Activated T-helper 2 cell treated with anti-CD3 and anti-CD28 coated beads, Interferon-gamma antibody, Interleukin-2, Interleukin-4, amounts not matched to agents 10 μg/mL and 5 μg/mL and 100 μg/mL, durations not matched to agents 14 hours and 24 hours and 36 hours (primary cell): ENCODE measurements at places on chromosomes 12 and 14.

DNA sequence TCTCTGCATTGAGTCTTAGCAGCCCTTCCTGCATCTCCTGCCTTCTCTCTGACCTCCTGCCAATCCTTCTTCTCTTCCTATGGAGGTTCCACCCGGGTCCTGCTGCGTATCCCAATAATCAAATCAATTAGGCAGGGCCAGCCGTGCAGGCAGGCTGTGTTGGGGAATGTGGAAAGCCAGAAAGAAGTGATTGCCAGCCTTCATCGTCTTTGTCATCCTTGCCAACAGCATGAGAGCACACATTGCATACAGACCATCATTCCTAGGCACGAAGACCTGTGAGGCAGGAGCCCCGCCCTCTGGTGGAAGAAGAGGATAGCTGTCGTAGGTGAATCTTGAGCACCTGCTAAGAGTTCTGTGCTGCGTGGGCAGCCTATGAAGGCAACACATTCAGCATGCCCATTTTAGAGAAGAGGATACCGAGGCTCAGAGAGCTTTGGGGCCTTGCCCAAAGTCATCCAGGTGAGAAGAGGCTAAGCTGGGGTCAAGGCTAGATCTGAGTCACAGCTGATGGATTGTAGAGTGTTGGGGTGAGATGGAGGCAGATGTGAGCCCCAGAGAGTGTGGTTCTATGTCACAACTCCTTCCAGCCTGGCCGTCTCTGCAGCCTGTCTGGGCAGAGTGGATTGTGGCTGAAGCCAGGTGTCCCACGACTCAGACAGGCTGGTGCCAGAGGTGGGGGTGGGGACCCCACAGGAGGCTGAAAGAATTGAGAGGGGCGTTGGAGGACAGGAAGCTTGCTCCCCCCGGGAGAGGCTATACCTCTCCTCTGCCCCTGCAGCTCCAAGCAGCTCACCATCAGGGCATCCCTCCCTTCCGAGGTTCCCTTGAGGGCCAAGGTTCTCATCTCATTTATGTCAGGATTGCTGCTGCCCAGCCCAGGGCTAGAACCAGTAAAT is 12.7 kb downstream of the C14orf132 start:
- DNase-seq = no peak

GRCh38 chr12:3041558-3042164 is 35.5 kb upstream of the TSPAN9 start:
- DNase-seq = peak; percentile 41

DNA sequence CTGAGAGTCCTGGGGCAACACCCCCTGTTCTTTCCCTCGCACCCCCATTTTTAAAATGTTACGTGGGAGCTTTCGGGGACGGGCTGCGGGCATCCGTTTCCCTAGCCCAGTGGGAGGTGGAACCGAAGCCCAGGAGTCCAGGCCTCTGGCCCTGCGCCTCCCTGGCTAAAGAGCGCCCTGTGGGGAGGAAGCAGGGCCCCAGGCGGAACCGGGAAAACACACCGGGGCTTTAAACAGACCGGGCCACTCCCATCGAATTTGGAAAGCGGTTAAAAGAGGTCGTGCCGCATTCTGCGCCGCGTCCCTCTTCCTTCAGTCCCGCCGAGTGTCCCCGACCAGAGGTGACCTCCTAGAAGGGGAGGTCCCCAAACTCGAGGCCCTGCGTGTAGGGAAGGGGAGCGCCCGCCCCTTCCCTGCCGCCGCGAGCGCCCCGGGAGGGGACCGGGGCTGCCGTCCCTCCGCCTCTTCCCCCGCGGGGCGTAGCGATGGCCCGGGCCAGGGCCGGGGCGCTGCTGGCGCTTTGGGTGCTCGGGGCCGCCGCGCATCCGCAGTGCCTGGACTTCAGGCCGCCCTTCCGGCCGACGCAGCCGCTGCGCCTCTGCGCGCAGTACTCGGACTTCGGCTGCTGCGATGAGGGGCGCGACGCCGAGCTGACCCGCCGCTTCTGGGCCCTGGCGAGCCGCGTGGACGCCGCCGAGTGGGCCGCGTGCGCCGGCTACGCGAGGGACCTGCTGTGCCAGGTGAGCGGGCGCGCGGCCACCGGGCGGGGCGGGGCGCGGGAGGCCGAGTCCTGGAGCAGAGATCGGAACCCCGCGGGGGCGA is at the start of gene HHIPL1:
Gene HHIPL1, plus strand, starts transcription at position 407 of the 822 bp plus-strand sequence. Its CDS starts 79 bp downstream, at position 486.
- no peak for DNase-seq

GRCh38 chr14:58887931-58888330 is 250.2 kb downstream of the DACT1 start:
- no peak for DNase-seq

DNA sequence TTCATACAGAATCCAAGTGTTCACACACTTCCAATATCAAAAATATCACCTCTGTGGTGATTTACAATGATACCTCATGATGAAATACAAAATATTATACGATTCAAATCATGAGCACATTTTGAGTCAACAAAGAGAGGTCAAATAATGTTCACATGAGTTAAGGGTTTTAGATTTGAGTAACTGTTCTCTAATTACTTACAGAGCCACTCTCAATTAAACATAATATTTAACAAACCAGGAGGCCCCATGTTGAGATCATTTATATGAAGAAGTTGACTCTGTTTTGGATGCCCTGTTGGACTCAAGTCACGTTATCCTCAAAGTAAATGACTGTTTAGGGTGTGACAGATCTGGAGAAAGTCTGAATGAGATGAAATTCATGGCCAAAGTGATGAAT is 53.5 kb downstream of the NUAK1 start:
- no peak for DNase-seq

DNA sequence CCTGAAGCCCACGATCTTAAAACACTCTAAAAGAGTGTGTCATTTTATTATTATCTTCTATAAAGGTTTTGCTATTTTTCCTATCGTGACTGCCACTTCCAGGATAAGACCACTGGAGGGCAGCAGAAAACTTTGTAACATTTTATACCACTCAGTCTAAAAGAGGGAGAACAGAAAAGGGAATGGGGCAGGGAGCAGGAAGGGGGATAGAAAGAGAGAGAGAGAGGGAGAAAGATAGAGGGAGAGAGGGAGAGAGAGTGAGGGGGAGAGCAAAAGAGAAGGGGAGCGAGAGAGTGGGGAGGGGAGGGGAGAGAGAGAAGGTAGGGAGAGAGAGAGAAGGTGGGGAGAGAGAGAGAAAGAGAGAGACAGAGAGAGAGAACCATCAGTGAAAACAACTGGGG is 2.0 kb upstream of the ART4 start:
- no peak for DNase-seq

DNA sequence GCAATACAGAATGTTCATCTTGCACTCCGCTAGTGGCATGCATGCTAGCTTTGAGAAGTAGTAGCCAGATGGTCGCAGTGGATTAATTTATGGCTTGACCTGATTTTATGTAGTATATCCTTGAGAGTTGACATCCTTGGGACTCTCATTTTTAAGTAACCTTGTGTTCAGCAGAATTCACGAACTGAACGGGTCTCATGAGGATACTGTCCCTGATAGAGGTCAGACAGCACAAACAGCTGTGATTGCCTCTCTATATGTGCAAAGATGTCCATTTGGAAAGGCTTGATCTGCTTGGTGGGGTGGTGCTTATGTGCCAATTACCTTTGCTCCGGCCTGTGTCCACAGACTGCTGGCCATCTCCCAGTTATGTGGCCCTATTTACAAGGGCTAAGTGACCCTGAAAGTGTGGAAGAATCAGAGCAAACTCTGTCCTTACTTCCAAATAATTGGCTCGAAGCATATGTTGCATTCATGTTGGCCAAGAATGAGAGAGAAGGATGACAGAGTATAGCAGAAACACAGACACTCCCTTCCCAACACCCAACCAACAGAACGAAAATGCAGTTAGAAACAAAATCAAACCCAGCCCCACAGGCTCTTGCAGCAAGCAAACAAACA is 167.1 kb downstream of the CRADD start:
- no peak for DNase-seq

- no peak for DNase-seq
Measured at GRCh38 chr14:65495196-65495595, 82.7 kb downstream of the FUT8 start.

DNA sequence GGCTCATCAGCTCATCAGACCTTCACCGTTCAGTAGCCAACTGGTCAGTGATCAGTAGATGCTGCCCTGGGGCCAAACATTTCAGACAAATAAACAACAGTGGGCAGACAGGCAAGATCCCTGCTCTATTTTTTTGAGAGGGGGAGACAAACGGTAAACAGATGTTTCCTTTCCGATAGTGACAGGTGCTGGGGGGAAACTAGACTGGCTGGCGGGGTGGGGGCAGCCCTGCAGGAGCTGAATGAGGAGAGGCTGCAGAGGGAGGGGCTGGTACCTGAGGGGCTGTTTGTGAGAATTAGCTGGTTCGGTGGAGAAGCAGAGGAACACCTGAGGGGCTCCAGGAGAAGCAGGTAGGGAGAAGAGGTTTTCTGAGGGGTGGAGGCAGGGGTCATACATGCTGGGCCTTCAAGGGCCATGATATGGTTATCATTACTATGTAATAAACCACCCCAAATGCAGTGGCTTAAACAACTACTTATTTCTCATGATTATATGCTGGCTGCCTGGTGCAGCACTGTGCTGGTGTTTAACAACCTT is 8.2 kb upstream of the GOLGA3 start:
- DNase-seq = no peak

- no peak for DNase-seq
Measured at GRCh38 chr14:54975856-54976255, 51.0 kb downstream of the WDHD1 start.

DNA sequence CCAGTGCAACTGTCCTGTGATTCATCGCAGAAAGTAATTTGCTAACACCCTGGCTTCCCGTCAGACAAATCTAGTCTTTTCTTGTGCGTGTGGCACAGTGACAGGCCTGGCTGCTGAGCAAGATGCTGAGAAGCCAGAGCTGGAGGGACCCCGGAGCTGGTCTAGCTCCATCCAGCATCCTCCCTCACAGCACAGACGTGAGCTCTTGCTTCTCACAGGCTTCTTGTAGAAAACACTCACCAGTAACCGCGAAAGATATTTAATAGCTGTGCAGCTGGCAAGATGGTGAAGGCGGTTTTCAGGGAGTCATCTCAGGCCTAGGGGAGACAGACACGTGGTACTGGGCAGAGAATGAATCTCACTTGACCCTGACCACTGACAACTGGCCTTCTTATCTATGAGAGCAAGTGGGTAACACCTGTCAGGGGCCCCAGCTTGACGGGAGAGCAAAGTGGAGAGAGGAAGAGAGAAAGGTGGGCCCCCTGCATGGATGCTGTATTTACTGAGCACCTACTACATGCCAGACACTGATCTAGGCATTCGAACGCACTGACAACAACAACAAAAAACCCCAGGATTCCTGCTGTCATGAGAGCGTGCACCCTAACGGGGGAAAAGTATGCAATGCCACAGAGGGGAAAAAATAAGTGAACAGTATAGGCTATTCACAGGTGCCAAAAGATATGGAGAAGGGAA is 63.3 kb downstream of the CCDC88C start:
- no peak for DNase-seq

DNA sequence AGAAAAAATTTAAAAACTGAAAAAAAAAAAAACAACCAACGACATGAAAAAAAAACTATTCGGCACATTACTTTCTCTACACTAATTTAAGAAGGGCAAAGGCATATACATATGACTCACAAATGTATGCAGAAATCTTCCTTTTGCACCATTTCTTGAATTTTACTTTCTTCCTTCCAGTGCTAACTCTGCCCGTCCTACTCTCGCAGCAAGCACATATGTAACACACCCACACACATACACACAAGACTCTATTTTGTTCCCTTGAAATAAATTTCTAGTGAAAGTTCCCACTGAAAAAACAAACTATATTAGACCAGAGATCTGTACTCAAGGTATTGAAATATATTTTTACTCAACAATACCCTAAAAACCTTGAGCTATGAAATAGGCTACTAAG is 14.6 kb downstream of the BTG1 start:
- DNase-seq = no peak

- DNase-seq = no peak
Measured at GRCh38 chr12:62724947-62725451, 210.0 kb downstream of the PPM1H start.

GRCh38 chr12:49642370-49642802 is 19.0 kb downstream of the PRPF40B start:
- no peak for DNase-seq

GRCh38 chr12:94429633-94430032 is 30.0 kb downstream of the CEP83 start:
- DNase-seq = no peak

- no peak for DNase-seq
Measured at GRCh38 chr12:130394906-130395305, 57.2 kb downstream of the PIWIL1 start.

DNA sequence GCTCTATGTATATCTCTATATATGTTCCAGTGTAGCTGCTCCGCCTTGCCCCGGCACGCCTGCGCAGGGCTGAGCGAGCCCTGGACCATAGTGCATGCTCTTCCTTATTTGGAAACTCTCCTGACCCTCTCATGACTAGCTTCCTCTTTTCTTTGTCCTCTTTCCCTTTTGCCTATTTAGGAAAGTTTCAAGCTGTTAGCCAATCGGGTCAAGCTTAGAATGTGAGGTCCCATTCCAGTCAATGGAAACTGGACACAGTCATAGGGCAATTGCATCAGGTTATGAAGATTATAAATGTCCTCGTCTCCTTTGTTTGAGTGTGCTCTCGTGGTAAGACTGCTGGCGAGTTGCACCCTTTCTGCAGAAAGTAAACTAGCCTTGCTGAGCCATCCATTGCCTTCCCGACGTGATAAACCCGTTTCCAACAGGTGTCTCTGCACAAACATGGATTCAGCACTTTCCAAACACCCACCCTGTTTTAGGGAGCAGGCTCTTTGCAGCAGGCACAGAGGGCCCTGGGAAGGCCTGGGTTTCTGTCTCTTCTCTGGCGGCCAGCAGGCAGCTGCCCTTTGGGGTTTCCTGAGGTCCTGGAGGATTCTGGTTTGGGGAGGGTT is 30.9 kb downstream of the CCDC92 start:
- no peak for DNase-seq

DNA sequence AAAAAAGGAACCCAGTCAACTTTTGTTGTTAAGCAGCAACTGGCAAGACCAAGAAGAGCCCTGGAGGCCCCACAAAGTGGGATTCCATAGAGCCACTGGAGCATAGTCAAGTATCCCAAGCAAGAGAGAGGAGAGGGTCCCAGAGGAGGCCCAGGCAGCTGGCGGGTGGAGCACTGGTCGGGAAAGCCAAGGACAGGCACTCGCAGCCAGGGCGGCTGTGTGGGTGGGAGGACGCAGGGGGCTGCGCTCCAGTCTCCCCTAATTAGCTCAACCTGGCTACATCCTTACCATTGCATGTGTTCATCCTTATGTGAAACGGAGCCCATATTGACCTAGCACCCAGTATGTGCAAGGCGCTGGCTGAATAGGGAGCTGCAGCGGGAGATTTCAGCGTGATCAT is 18.3 kb upstream of the ZFP36L1 start:
- no peak for DNase-seq

GRCh38 chr12:48447755-48448154 is 24.6 kb upstream of the ANP32D start:
- no peak for DNase-seq

- DNase-seq = no peak
Measured at GRCh38 chr12:69575346-69575745, 9.9 kb upstream of the CCT2 start.

DNA sequence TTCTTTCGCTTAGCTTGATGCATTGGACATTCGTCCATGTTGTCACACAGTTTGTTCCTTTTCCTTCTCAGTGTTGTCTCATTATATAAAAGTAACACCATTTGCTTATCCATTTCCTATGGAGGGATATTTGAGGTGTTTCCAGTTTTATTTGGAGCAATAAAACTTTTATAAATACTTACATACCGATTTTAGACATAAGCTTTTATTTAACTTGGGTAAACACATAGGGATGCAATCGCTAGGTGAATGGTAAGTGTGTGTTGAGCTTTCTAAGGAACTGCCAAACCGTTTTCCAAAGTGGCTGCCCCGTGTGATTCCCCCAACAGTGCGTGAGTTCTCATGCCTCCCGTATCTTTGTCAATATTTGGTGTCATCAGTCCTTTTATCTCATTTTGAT is 95.2 kb upstream of the DYNC1H1 start:
- DNase-seq = no peak

GRCh38 chr14:69693145-69693544 is 73.8 kb upstream of the SRSF5 start:
- DNase-seq = no peak
